ENCODE measurements at places on chromosomes 11 and 22.

GRCh38 chr11:11261629-11262028 lies 91.4 kb downstream of the CSNK2A3 start:
- no peak for DNase-seq

DNA sequence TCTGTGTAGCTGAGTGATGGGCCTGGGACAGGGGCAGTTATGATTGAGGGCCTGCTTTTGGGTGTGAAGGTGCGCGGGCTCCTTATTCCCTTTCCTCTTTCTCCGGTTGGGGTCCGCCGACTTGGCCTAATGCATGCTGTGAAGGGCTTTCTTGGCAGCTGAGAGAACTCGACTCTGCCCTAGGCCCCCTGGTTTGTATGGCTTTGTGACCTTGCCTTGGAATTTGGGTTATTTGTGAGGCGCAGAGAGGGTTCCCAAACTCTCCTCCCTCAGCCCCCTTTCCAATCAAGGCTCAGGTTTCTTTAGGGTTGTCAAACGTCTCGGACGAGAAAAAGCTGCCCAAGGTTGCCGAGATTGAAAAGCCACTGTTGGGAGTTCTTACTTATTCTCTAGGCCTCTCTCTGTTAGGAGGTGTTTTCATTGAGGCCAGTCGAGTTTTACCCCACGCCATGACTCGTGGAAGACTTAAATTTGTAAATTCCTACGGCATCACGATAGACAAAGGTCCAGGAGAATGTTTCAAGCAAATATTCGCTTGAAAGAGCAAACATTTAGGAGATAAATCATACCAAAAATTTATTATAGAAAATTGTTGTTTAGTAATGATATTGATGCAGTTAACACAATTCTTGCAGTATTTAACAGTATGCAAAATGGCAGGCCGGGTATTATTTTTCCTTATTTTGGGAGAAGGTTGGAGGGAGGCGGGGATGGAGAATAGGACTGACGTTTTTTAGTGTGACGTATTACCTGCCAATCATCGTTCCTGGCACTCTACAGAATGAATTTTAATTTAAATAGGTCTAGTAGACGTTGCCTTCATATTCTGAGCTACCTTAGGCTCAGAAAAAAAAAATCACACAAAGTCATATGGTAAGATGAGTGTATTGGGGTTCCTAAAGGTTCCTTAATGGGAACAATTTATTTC lies 689 bp downstream of the PDHX start:
- no peak for DNase-seq

GRCh38 chr11:72535194-72535547 lies 100.8 kb upstream of the CLPB start:
- DNase-seq = no peak

GRCh38 chr11:110366291-110366690 lies 63.5 kb upstream of the FDX1 start:
- no peak for DNase-seq

- DNase-seq = no peak
Observed at GRCh38 chr11:2651826-2652271, 47.9 kb downstream of the KCNQ1OT1 start.

DNA sequence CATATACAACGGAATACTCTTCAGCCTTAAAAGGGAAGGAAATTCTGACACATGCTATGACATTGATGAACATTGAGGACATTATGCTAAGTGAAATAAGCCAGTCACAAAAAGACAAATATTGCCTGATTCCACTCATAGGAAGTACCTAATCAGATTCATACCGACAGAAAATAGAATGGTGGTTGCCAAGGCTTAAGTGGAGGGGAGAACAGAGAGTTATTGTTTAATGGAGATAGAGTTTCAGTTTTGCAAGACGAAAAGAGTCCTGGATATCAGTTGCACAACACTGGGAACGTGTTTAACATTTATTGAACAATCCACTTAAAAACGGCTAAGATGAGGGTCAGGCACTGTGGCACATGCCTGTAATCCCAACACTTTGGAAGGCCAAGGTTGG lies 45.6 kb upstream of the HIPK3 start:
- no peak for DNase-seq

DNA sequence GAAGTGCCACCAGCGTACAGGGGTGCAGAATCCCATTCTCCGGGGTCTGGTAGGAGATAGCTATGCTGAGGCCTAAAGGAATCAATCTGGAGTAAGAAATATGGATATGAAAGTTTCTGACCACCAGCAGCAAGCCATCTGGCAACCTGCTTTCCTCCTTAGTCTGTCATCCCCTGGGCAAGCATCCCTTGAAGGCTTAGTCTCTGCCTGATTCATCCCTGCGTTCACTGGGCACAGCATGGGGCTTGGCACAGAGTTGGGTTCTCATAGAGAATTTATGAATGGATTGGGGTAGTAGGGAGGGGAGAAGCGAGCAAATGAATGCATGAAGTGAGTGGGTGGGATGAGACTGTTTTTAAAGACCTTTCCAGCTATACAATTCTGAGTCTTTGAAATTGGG lies 85.8 kb upstream of the NARS2 start:
- no peak for DNase-seq

All from NCI-H1930 (cell line).